ENCODE measurements at places on chromosomes 3 and 15.

DNA sequence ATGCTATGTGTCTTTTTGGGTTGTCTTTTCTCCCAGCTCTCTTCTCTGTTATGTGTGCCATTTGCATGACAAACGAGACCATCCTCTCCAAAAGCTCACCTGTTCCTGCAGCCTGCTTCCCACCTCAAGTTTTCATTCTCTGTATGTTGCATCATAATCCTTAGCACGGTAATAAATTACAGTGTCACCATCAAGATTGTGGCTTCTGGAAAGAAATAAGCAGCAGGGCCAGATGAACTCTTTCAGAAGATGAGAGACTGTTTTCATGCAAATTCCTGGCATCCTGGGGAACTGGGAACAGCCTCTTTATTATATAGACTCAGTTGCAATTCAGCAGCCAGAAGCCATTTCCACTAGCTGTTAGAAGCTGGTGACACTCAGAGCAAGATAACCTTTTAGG lies 436.7 kb downstream of the EPHB1 start:
- no peak for DNase-seq

GRCh38 chr3:17980863-17981262 lies 238.4 kb upstream of the TBC1D5 start:
- DNase-seq, result no peak

DNA sequence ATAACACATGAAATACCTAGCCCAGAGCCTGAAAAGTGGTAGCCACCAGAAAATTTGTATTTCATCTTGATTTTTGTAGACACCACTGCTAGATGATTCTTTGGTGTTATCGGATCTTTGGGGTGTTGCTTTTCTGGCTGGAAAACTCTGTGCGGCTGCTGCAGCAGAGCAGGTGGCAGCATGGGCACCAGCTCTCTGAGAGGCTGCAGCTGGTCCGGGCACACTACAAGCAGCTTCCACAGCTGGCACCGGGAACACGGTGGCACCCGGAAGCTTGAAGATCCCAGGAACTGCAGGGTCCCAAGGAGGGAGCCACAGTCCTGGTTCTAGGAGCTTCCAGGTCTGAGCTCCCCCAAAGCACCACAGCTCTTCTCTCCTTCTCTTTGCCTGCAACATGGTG lies 211.7 kb upstream of the MLF1 start:
- DNase-seq, result peak; percentile 35

- no peak for DNase-seq
Observed at GRCh38 chr3:43865887-43866528, 175.3 kb downstream of the ABHD5 start.

DNA sequence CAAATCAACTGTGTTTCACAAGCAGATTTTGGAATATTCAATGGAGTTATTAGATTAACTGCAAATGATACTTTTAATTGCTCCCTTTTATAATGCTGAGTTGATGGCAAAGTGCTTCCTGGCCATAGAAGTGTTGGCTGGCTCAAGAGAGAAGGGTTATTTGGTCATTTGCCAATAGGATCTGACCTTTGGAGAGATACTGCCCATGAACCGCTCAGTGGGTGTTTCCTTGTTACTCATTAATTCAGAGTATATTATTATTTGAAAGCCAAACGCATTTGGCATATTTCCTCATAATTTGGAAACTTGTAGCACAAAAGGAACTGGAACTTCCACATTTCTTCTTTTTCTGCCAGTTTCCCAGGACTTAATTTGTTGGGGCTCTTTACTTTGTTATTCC lies 234.7 kb downstream of the CDIN1 start:
- no peak for DNase-seq

GRCh38 chr3:10279384-10280176 lies 13.2 kb downstream of the GHRL start:
- DNase-seq, result no peak

- DNase-seq, result no peak
Observed at GRCh38 chr3:47019201-47019600, 39.7 kb downstream of the NBEAL2 start.

DNA sequence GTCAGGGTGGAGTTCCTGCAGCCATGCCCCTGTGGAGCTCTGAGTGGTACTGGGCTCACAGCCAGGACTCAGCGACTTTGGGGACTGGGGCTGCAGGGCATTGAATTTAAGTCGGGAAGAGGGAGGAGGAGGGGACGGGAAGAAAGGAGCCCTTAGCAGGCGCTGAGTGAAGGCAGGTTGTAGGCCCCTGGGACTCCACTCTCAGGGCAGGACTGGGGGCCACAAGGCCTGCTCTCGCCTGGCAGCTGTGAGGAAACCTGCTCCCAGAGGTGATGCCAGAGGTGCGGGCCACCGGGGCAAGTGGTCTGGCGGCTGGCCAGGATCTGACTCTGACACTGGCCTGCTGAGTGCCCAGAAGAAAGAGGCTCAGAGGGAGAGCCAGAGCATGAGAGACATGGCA lies 73.5 kb downstream of the EPHB3 start:
- peak; percentile 79 for DNase-seq

- no peak for DNase-seq
Observed at GRCh38 chr15:45083223-45083622, 30.7 kb downstream of the DUOX2 start.

GRCh38 chr3:188830893-188831292 lies 340.9 kb upstream of the TPRG1 start:
- no peak for DNase-seq

All from NCI-H524 (cell line).